ENCODE measurements at places on chromosomes 16 and 17.

DNA sequence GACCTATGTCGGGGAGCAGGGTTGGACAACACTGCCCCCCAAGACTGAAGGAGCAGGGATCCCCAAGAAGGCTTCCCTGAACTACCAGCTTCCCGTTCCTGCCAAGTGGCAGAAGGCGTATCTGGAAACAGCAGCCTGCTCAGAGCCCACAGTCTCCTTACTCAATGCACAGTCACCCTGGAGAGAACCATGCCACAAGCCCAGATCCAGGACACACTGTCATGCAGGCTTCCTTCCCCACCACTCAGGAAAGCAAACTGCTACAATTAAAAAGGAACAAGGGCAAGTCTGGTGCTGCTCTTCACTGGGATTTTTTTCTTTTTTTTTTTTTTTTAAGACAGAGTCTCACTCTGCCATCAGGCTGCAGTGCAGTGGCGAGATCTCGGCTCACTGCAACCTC, 8.2 kb downstream of the WDR45B start:
- DNase-seq = no peak

GRCh38 chr16:71344315-71344905, 14.1 kb upstream of the CALB2 start:
- DNase-seq = peak; percentile 38

DNA sequence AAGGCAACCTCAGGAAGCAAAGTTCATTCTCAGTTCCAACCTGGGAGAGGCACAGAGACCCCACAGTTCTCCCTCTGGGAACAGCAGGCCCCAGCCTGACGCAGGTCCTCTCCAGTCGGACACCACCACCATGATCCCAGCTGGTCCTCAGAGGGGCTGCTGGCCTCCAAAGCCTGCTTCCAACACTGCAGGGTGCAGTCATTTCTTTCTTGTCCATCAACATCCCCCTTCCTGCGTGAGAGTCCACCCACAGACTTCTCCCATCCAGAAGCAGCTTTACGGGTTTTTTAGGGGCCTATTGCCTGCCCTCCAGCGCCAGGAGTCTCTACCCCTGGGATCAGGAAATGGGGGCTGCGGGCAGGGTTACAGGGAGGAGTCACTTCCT, 29.3 kb upstream of the TNRC6C start:
- no peak for DNase-seq

GRCh38 chr16:77536809-77537208, 102.0 kb upstream of the ADAMTS18 start:
- DNase-seq = no peak

DNA sequence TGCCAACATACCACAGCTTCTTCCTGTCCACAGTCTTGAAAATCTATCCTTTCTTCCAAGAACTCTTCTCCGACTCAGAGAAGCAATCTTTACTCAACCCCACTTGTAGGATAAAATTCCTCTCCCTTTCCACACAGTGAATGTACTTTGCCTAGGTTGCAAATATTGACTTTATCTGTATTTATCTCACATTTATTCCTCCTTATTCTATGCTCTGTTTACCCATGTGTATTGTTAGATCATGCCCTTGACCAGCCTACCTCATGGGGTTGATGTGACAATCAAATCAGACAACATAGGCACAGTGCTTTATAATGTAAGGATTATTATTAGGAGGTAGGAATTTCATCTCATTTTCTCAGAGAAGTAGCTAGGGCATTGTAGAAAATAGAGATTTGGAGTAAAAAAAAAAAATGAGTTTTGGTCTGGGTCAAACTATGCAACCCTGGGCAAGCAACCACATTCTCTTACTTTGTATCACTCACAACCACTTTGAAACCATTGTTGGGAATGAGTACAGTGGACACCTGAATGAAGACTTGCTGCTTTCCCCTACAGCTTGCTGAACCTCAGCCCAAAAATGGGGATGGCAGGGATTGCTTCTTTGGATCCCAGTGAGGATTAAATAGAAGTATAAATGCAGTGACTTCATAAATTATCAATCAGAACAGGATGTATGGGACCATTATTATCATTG, 9.1 kb upstream of the SLC35B1 start:
- DNase-seq = no peak

DNA sequence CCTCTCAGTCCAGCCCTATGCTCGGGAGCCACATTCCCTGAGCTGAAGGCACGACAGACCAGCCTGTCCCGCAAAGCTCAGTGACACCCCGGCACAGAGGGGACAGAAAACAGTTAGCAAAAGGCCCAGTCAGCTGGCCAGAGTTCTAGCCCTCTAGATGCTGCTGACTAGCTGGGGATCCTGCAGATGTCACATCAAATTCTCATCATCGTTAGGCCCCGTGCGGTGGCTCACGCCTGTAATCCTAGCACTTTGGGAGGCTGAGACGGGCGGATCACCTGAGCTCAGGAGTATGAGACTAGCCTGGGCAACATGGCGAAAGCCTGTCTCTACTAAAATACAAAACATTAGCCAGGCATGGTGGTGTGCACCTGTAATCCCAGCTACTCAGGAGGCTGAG, 17.2 kb downstream of the UBE2O start:
- DNase-seq = no peak

Measured in NCI-H2107 (cell line).